ENCODE measurements at places on chromosomes 13 and 19.

- no peak for DNase-seq
Observed at GRCh38 chr13:50227361-50227760, 212.1 kb downstream of the KCNRG start.

DNA sequence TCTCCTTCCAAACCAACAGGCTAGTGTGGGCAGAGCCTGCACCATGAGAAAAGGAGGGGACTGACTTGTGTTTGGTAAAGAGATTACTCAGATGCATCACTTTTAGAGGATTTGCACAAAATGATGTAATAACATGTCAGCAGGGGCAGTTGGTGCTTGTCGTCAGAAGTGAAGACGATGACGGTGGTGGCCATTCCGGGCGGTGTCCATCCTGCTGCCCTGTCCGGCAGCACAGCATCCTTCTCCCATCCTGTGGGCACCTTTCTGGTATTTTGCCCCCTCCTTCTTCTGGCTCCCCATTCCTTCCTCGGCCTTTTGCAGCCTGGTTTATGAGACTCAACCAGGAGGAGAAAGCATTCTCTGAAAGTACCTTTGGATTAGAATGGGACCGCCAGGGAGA is 160.1 kb downstream of the TEX29 start:
- no peak for DNase-seq

DNA sequence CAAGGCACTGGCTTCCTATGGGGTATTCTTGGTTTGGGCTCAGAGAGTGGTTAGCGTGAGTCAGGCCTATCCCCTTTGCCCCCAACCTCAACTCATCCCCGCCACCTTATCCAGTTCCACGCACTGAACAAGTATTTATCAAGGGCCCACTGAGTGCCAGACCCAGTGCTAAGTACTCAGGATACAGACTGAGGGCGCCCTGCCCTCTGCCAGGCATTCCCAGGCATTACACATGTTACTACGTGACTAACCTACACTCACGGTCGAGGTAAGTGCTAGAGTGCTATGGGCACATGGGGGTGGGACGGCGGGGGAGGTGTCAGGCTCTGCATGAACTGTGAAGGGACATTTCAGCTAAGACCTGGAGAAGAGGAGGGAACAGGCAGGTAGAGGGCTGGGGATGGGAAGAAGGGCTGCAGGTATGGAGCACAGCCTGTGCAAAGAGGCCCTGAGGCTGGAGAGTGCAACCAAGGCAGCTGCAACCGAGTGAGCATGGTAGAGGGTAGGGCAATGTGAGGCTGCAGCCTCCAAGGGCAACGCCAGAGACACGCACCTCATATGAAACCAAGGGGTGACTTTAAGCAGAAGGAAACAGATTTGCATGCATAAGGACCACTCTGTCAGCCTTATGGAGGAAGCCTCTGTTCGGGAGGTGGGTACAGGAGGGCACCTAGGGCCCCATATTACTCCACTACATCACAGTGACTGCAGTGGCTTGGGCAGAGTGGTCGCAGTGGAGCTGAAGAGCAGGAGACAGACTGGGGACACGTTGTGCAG is 22.5 kb downstream of the DHRS12 start:
- DNase-seq: peak; percentile 57

- DNase-seq: no peak
Observed at GRCh38 chr19:4738734-4739133, 15.1 kb upstream of the DPP9 start.

DNA sequence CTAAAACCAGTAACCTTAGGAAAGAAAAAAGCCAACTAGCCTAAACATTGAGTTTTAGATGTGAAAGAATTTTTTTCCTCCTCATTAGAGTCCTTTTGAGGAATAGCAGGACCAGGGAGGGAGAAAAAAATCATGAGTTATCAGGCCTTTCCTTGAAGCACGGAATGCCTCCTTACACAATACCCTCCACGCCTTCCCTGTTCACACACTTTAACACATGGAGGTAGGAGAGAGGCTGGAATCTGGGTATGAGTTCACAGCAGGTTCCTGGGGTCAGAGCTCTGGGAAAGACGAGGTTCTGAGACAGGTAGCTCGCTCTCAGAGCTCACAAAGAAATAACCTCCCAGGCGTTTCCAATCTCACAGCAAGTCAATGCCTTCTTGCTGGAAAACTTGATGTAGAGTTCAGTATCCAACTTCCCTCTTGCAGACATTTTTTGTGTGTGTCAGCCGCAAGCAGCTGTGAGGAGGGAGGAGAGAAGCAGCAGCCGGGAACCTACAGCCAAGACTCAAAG is 716 bp downstream of the ZNF573 start:
- no peak for DNase-seq

- no peak for DNase-seq
Observed at GRCh38 chr19:2577722-2578335, 101.9 kb downstream of the GADD45B start.

DNA sequence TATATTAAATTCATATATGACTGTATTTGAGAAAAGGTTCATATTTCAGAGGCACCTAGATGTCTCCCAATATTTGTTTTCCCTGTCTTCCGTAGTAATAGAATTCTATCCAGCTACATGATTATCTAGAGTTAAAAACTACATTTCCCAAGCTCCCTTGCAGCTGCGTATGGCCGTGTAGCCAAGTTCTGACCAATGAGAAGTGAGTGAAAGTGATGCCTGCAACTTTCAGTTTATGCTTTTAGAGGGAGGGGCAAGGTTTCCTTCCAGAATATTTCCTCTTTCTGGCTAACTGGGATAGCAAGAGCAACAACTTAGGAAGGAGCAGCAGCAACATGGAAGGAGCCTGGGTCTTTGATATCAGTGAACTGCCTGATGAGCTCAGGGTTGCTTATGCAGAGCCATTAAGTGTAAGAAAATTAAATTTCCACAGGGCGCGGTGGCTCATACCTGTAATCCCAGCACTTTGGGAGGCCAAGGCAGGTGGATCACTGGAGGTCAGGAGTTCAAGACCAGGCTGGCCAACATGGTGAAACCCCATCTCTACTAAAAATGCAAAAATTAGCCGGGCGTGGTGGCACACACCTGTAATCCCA is 23.2 kb upstream of the CYP2A13 start:
- DNase-seq: peak; percentile 54

GRCh38 chr13:99124794-99125316 is 75.8 kb upstream of the UBAC2 start:
- no peak for DNase-seq

DNA sequence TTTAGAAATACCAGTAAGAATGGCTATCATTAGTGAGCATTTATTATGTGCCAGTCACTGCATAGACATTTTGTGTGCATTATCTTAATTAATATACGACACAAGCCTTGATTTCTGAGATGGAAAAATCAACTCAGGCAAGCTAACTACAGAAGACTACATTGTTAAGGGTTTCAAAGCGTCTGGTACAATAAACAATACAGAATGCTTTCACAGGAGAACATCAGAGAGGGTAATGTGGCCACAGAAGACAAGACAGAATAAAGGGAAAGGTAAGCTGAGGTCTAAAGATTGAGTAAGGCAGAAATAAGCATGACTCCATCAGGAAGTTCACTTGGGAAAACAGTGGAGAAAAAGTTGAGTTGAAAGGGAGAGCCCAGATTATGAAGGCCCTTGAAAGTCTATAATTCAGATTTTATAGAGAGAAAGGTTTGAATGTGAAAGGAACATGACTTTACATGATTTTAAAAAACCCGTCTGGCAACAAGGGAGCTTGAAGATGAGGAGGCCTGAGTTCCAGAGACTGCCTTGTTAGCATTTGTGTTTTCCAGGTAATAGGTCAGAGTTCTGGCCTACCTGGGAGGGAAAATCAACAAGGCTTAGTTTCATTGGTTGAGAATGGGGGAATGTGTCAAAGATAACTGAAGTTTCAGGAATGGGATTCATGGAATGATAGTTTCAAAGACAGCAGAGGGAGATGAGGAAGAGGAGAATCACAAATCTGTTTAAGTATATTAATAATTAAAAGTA is 1.8 kb upstream of the MBNL2 start:
- no peak for DNase-seq
